CD4-positive, alpha-beta T cell treated with Interleukin-10 for 1 hour (primary cell): ENCODE measurements at places on chromosomes 4 and X.

DNA sequence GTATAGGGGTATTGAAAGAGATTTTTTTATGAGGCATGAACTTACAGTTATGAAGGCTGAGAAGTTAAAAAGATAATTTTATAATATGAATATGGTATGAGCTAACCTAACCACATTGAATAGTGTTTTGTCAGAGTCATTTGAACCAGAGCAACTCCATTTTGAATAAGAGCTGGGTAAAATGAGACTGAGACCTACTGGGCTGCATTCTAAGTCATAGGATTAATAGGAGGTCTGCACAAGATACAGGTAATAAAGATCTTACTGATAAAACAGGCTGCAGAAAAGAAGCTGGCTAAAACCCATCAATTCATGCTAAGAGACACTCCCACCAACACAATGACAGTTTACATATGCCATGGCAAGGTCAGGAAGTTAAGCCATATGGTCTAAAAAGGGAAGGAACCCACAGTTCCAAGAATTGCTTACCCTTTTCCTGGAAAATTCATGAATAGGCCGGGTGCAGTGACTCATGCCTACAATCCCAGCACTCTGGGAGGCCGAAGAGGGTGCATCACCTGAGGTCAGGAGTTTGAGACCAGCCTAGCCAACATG is 209.2 kb downstream of the TECRL start:
- no peak for DNase-seq

DNA sequence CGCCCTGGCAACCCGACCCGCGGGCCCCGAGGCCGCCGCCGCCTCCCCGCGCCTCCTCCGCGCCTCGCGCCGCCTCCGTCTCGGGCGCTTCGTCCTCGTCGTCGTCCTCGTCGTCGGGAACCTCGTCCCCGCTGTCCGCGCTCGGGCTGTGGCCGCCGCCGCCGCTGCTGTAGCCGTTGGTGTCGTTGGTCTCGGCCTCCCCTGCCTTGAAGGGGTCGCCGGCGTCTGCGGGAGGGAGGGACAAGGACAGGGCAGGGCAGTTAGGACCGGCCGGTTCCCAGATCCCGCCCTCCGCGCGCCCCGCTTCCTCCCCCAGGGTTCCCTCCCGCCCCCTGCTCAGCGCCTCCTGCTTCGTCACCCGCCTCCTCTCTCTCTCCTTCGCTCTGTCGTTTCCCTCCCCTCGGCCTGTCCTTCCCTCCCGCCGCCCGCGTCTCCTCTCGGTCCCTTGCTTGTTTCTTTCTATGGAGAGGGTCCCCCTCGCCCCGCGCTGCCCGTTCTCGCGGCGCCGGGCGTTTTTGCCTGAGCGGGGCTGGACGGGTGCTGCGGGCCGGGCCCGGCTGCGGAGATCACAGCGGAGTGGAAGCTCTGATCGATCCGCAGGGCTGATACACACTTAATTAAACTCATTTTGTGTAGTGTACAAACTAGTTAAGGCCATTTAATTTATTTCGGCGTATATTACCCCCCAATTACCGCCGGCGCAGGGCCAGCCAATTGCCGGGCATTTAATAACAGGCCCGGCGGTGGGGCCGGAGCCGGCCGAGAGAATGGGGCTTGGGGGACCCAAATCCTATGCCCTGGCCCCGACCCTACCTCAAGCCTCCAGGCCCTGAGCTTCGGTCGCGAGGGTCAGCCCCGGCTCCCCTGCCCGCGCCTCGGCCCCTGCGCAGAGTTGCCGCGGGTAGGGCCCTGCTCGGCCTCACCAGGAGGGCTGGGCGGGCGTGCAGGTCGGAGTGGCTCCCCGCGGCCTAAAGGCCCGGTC is 2.4 kb downstream of the NKX1-1 start:
- DNase-seq, result no peak

- DNase-seq, result no peak
Observed at GRCh38 chr4:113540859-113541258, 220.7 kb downstream of the CAMK2D start.

GRCh38 chr4:119314356-119314755 is 7.6 kb downstream of the FABP2 start:
- DNase-seq, result peak; percentile 62

GRCh38 chr4:6092131-6092530 is 73.9 kb upstream of the C4orf50 start:
- peak; percentile 9 for DNase-seq

DNA sequence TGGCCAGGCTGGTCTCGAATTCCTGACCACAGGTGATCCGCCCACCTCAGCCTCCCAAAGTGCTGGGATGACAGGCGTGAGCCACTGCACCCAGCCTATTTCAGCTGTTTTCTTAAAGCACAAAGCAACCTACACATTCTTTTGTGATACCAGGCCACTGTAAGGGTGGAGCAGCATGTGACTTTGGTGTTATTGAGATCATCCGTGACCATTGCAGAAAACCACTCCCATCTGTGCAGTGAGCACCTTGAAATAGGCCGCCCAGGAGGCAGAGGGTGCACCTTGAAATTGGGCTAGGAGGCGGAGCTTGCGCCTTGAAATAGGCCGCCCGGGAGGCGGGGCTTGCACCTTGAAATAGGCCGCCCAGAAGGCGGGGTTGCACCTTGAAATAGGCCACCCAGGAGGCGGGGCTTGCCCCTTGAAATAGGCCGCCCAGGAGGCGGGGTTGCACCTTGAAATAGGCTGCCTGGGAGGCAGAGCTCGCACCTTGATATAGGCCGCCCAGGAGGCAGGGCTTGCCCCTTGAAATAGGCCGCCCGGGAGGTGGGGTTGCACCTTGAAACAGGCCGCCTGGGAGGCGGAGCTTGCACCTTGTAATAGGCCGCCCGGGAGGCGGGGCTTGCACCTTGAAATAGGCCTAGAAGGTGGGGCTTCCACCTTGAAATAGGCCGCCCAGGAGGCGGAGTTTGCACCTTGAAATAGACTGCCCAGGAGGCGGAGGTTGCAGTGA is 9.0 kb upstream of the SLC25A6 start:
- DNase-seq, result no peak

DNA sequence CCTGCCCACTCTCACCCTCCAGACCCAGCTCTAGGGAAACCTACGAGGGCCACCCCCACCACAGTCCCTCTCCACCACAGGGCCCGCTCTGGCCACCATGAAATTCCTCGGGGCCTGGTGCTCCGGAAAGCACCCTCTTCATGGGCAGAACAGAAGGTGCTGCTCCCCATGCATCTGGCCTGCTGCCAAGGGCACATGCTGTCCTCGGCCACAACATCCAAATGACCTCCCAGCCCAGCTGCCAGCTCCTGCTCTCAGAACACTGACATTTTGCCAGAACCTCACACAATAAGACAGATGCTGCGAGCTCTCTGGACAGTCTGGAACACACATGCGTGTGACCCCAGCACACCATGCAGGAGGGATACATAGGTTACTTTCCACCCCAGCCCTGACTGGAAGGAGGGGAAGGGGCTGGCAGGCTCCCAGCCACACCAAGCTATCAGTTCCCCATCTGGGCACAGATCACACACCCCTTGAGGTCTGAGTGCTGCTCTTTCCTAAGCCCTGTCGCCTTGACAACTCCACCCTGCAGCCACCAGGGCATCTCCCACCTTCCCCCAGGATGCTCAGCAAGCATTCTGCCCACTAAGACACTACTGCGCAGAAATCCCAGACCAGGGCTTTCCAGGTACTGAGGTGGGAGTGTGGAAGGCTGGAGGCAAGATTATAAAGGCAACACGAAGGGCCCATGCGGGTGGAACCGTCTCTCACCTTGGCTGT is 5.8 kb downstream of the CCNQ start:
- DNase-seq, result no peak

- DNase-seq, result no peak
Observed at GRCh38 chrX:153477364-153477857, 7.0 kb upstream of the HAUS7 start.

DNA sequence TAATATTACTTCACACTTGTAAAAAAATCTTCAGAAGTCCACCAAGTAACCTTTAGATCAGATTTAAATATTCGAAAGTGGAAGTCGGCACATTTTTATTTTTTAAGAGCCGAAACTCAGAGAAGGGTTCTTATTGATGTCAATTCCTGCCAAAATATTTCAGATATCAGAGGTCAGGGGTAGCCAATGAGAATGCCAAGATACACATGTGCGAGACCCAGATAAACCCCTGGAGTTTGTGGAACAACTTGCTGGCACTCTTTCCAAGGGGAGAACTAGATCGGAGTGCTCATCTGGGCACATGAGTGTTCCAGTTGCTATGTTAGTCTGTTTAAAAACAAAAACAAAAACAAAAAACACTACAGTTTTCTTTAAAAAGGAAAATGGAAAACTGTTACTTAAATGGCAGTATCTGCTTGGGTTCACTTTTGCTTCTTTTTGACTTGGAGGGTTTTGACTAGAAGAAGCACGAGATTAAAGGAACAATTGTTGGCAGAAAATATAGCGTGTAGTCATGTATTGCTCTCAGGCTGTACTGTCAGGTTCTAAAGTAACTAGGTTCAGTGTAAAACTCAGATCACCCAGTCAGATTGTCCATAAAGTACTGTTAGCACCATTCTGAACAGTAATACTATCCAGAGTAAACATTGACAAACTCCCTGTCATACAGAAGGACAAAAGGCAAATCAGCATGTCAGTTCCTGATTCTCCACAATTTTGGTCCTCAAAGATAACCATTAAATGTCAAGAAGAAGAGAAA is 188.0 kb upstream of the PACRGL start:
- DNase-seq, result no peak

DNA sequence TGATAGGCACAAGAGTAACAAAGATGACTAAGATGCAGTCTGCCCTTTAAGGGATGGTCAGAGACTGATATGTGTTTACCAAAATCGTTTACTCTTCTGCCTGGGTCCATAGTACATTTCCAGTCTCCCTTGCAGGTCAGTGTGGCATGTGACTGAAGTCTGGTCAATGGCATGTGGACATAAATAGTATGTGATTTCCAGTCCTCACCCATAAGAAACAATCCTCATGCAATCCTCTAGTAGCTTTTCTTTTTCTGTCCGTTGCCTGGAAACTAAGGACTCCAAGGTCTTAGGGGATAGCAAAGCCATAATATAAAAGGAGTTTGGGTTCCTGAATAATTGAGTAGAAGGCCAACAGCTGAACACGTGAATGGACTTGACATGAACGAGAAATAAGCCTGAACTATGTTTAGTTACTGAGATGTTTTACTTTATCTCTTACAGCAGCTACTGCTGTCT is 1.1 kb downstream of the SLC9B2 start:
- peak; percentile 8 for DNase-seq

- no peak for DNase-seq
Observed at GRCh38 chr4:180086480-180087190, 2156.6 kb upstream of the TENM3 start.

GRCh38 chrX:14027036-14027435 is 2.7 kb downstream of the GEMIN8 start:
- peak; percentile 33 for DNase-seq

DNA sequence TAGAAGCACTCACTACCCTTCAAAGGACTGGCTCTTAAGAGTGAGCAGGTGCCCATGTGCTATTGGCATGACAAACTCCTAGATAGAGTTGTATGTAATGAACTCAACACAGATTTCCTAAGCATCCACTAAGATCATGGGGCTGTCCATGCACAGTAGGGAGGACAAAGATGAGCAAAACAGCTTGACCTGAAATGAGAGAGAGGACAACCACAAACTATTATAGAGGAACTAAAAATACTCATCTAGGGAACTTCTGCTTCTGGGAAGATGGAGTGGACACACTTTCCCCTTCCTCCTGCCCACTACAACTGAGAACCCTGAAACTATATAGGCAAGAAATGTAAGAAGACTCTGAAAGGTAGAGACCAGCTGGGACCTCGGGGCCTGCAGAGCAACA is 20.8 kb upstream of the TMEM128 start:
- no peak for DNase-seq

- DNase-seq, result no peak
Observed at GRCh38 chrX:9356846-9357245, 108.0 kb upstream of the TBL1X start.

GRCh38 chr4:85932500-85933290 is 427.2 kb downstream of the MAPK10 start:
- DNase-seq, result no peak

DNA sequence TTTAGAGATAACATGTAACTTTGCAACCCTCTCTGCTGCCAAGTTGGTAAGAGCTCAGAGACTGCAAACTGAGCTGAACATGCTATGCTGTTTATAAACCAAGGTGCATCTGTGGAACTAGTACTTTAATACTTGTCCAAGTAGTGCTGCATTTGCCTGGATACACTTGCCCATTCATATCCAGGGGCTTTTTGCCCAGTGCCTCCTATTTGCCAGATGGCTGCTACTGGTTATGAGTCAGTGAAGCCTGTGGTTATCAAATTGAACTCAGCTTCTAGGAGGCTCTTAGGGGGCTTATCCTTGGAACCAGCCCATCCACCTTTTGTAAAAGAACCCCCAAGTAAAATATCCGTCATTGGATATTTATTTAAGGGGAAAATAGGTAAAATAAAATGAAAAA is 79.6 kb downstream of the AFF2 start:
- DNase-seq, result no peak

GRCh38 chr4:123556526-123556925 is 159.9 kb downstream of the SPRY1 start:
- no peak for DNase-seq

- no peak for DNase-seq
Observed at GRCh38 chr4:72919937-72920336, 149.6 kb downstream of the COX18 start.

- no peak for DNase-seq
Observed at GRCh38 chr4:30350288-30350687, 369.9 kb upstream of the PCDH7 start.

DNA sequence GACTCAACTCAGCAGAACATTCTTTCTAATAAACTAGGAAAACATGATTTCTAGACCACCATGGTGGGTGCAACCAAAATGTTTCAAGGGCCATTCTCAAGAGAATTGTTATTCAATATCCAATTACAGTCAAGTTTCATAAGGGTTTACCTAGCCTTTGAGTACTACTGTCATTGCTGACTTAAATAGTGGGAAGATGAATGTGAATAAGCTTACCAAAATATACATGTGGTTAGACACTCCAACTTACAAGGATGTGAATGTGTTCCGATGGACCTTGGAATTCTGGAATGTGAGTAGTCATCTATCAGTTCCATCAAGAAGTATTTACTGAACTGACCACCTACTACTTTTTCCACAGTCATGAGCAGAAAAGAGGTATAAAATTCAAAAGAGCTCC is 16.9 kb downstream of the SH3RF1 start:
- no peak for DNase-seq

- DNase-seq, result no peak
Observed at GRCh38 chr4:24578364-24578763, 6.0 kb downstream of the DHX15 start.

- no peak for DNase-seq
Observed at GRCh38 chrX:37871626-37872302, 24.4 kb upstream of the DYNLT3 start.

DNA sequence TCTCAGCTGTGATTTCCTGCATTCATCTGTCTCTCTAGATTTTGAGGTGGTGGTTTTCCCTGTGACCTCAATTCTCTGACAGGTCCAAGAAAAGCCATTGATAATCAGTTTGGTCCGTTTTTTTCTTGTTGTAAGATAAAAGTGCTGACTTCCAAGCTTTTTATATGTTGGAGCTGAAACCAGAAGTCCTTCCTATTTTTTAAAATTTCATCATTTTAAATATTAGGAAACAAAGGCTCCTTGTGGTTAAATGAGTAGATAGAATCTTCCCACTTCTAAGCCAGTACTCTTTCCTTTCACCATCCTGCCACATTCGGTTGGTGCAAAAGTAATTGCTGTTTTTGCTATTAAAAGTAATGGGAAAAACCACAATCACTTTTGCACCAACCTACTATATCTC is 18.3 kb downstream of the RNF175 start:
- no peak for DNase-seq
